Nasal cavity respiratory epithelium epithelial cell of viscerocranial mucosa (primary cell): ENCODE measurements at places on chromosomes 3 and 15. TPM values are rescaled to one million over a fixed set of nuclear protein-coding genes. Genes with fewer than 3 reads are reported as not detected.

The GAP43 gene
- total RNA-seq = not detected in 2 replicates

The PRTG gene
- under 0.01 TPM in 1 of 2 replicates, not detected in the other for total RNA-seq

The FGF12 gene
- total RNA-seq = 0.14 and 0.34 TPM in 2 replicates

The CELSR3 gene
- 1.8 and 2.1 TPM in 2 replicates for total RNA-seq

The MCF2L2 gene
- total RNA-seq = 0.14 and 0.68 TPM in 2 replicates

The IGSF10 gene
- under 0.01 TPM in 2 replicates for total RNA-seq

The SPINK8 gene
- total RNA-seq = not detected in 2 replicates

The AMT gene
- total RNA-seq = 0.34 and 1.6 TPM in 2 replicates

The NRROS gene
- total RNA-seq = 0.07 TPM in 1 of 2 replicates, not detected in the other

The HIGD2B gene
- not detected in 2 replicates for total RNA-seq

The PHLDB2 gene
- 110 and 124 TPM in 2 replicates for total RNA-seq

The KCNMB3 gene
- 0.34 and 1.1 TPM in 2 replicates for total RNA-seq

The PP2D1 gene
- not detected in 2 replicates for total RNA-seq

The ACVR2B gene
- 4.1 and 7.5 TPM in 2 replicates for total RNA-seq

The TNIK gene
- 0.34 and 7.8 TPM in 2 replicates for total RNA-seq

The TNFSF10 gene
- total RNA-seq = 7.9 and 191 TPM in 2 replicates

The HACL1 gene
- 14.1 and 16.1 TPM in 2 replicates for total RNA-seq

The PLA2G4B gene
- 6.6 and 17.1 TPM in 2 replicates for total RNA-seq

The RSRC1 gene
- total RNA-seq = 31.4 and 72.0 TPM in 2 replicates

The DUSP7 gene
- 53.3 and 110 TPM in 2 replicates for total RNA-seq

The GOLGA6D gene
- under 0.01 TPM in 1 of 2 replicates, not detected in the other for total RNA-seq

The GUCA1C gene
- total RNA-seq = not detected in 2 replicates

The TGM5 gene
- 1.0 and 1.5 TPM in 2 replicates for total RNA-seq

The CADPS gene
- 0.14 TPM in 1 of 2 replicates, not detected in the other for total RNA-seq

The CACNA2D2 gene
- total RNA-seq = under 0.01 TPM in 1 of 2 replicates, not detected in the other

The HRG gene
- total RNA-seq = not detected in 2 replicates

The CILP gene
- total RNA-seq = under 0.01 and 0.07 TPM in 2 replicates

The GOLGA8G gene
- total RNA-seq = 0.07 TPM in 1 of 2 replicates, not detected in the other

The ARL14 gene
- total RNA-seq = under 0.01 and 0.50 TPM in 2 replicates

The SI gene
- total RNA-seq = not detected in 2 replicates

The AP3S2 gene
- 49.9 and 72.1 TPM in 2 replicates for total RNA-seq

The CASR gene
- not detected in 2 replicates for total RNA-seq

The CCR5 gene
- not detected in 2 replicates for total RNA-seq

The RTP3 gene
- not detected in 2 replicates for total RNA-seq

The RARRES1 gene
- total RNA-seq = 1.4 TPM in 1 of 2 replicates, not detected in the other

The FBXL22 gene
- total RNA-seq = 0.28 and 0.34 TPM in 2 replicates

The XCR1 gene
- total RNA-seq = not detected in 2 replicates
